Esophagus mucosa (tissue), 1 donor: ENCODE measurements at places on chromosomes 2 and 18.

DNA sequence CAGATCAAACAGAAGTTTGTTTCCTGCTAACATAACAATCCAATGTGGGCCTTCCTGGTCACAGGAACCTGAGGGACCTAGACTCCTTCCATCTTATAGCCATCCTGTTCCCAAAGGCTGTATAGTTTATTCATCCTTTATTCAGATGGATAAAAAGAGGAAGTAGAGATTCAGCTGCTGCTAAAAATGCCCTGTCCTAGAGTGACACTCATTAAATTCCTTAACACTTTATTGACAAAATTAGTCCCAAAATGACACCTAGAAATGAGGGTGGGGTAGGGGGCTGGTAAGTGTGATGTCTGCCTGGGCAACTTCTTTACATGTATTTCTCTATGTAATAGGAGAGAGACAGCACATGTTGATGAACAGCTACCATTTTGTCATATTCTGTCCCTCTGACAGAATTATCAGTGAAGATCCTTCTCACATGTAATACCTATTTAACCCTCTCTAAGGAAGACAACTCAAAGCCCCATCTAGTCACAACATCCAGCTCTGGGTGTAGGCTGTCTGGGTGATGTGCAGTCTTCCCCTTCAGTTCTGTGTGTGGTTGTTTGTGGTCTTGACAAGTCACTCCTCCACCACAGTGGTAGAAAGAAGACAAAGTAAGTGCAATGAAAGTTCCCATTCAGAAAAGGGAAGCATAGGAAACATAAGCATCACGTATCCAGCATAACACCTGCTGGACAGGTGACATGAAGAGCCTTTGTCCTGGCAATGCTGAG lies 253.9 kb upstream of the CNTNAP5 start:
- no peak for ATAC-seq

GRCh38 chr2:31002537-31003150 lies 135.6 kb downstream of the GALNT14 start:
- ATAC-seq = no peak

DNA sequence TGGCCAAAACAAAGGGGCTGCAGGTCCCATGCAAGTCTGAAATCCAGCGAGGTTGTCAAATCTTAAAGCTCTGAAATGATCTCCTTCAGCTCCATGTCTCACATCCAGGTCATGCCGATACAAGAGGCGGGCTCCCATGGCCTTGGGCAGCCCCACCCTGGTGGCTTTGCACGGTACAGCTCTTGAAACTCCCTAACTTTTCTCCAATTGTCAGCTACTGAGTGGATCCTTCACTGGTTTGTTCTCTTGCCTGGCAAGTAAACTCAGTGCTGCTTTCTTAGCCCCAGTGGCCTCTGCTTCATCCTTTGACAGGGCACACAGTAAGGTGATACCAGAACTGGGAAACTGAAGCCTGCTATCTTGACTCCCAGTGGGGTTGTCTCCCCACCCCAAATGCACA lies 26.3 kb downstream of the SERPINB13 start:
- peak; percentile 72 for ATAC-seq

DNA sequence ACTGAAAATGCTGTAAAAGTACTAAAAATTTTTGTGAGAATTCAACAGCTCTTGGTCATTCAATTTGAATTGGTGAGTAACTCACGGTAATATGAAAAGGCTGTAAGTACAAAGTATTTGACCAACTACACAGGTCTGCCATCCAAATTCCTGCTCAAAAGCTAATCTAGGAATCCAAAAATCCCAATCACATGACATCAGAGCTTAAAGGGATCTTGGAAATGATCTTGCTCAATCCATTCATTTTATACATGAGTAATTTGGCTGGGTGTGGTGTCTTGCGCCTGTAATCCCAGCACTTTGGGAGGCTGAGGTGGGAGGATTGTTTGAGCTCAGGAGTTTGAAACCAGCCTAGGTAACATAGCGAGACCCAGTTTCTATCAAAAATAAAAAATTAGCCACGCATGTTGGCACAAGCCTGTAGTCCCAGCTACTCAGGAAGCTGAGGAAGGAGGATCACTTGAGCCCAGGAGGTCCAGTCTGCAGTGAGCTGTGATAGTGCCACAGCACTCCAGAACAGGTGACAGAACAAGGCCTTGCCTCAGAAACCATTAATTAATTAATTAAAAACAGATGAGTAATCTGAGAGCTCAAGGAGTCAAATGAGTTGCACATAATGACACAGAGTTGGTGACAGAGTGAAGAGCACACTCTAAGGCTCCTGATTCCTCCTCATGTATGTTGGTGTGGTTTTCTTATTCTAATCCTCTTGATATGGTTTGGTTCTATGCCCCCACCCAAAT lies 19.8 kb downstream of the SPIRE1 start:
- ATAC-seq = peak; percentile 52

DNA sequence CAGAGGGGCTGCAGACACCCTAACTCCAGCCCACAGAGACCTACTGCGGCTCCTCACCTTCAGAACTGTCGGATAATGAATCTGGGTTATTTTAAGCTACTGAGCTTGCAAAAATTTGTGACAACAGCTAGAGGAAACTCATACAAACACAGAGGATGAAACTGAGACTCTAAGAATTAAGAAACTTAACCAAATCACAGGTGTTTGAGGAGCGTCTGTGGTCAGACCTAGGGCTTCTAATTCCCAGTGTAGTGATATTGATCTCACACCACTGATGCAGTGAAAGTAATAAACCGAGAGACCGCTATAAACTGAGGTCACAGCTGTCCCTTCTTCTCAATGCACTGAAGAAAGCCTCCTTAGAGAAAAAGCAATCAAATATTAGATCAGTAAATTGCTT lies 110.1 kb downstream of the RGPD3 start:
- no peak for ATAC-seq

DNA sequence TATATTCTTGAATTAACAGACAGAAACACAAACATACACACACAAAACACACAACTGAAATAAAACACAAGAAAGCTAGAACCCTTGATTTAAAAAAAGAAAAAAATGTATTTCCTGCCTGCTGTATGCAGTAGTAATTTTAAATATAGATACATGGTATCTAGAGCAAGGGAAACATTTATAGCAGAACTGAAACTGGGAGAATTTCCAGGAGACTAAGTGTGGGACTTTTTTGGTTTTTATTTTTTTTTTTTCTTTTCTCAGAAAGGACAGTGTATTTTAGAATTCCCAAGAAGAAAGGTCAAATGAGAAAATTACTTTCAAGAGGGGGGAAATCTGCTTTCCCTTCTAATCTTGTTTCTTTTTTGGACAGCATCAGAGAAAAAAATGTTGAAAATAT lies 558.9 kb upstream of the PKDCC start:
- no peak for ATAC-seq

GRCh38 chr2:5694306-5694705 lies 2.1 kb downstream of the SOX11 start:
- ATAC-seq = no peak

DNA sequence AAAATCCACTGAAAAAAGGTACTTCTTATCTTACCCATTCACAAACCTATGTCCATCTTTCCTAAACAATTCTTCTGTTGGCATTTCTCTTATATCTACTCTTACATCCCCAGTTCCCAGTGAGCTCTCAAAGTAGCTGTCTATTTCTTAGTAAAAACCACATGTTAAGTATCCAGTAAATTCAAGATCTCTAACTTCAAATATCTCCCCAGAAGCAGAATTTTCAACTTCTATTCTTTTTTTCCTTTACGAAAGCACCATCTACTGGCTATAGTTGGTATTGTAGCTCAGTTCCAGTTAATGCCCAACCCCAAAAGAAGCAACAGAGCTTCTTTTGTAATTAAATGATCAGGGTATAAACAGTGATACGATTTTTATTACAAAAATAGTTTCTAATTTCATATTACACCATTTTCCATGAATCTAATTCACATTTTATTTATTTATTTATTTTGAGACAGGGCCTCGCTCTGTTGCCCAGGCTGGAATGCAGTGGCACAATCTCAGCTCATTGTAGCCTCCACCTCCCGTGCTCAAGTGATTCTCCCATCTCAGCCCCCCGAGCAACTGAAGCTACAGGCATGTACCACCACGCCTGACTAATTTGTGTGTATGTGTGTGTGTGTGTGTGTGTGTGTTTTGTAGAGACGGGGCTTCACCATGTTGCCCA lies 28.5 kb downstream of the HRH4 start:
- ATAC-seq = peak; percentile 36

DNA sequence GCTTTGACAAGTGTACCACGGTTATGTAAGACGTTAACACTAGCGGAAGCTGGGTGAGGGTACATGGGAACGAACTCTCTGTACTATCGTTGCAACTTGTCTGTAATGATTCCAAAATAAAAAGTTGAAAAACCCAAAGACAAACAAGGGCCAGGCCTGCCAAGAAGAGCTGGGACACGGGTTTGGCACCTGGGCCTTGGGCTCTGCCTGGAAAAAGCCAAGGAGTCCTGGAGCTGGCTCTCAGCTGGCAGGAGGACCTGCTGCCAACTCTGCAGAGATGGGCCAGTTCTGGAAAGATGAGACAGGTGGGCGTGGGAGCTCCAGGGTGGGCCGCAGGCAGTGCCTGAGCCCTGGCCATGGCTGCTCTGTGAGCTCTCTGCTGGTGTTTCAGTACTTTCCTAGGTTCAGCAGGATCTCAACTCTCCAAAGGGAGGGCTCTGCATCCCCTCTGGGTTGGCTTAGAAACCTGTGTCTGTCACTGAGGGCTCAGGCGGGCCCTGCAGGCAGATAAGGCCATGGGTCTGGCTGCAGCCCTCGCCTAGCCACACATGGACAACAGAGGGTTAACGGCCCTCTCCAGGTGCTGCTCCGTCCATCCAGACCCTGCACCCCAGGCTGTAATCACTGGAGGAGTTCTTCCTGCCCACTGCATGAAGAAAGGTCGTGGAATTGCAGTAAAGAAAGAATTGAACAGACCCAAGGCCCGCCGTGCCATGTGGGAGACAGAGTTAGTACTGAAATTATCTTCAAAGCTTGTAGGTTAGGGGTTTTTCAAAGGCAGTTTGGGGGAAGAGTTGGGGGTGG lies 89.9 kb downstream of the RHOB start:
- no peak for ATAC-seq

DNA sequence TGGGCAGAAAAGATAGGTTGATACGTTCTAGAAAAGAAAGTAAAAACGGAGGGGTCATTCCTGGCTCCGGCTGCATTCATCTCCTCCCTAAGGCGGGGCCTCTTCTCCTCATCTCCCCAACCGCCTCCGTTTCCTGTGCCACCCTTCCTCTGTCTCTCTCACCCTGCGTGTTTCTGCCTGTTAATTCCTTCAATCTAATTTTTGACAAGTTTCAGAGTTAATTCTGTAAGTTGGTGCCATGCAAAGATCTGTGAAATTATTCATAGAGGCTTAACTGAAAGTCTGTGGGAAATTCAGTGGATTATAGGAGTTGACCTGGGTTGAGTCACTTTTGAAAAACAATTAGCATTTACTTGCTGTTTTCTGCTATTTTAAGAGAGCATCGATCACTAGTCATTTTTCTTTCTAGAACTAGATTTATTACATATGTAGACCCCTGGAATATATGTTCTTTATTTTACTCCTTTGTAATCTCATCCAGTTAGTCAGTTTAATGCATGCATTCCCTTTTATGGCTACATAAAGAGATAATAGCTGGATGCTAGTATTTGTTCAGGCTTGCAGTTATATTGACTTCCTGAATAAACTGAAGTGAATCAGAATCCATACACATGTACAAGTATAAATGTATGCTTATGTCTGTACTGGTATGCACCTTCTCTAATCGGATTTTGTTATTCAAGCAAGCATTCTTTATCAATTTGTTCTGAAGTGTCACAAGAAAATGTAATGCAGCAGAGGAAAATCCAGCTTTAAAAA lies 91.1 kb downstream of the EML6 start:
- ATAC-seq = peak; percentile 74

DNA sequence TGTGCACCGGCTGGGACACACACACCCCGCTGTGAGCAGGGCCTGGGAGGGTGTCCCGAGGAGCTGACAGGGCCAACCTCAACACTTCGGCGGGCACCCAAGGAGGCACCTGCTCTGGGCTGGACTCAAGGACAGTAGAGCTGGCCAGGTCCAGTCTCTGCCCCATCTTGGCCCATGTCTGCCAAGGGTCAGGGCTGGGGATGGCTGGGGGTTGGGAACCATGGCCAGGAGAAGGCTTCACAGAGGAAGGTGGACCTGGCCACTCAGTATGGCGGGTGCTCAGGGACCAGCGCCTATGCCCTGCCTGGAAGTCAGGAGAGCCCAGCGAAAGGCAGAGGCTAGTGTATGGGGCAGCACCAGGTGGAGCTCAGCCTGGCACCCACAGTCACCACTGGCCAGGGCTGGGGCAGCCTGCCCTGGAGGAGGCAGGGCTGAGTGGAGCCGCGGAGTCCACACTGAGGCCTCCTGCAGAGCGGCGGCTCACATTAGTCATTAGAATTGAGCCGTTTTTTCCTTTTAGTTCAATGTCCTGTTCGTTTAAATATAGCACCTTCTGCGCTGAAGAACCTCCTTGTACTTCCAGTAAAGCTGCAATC lies 4.2 kb downstream of the ERFE start:
- ATAC-seq = no peak

DNA sequence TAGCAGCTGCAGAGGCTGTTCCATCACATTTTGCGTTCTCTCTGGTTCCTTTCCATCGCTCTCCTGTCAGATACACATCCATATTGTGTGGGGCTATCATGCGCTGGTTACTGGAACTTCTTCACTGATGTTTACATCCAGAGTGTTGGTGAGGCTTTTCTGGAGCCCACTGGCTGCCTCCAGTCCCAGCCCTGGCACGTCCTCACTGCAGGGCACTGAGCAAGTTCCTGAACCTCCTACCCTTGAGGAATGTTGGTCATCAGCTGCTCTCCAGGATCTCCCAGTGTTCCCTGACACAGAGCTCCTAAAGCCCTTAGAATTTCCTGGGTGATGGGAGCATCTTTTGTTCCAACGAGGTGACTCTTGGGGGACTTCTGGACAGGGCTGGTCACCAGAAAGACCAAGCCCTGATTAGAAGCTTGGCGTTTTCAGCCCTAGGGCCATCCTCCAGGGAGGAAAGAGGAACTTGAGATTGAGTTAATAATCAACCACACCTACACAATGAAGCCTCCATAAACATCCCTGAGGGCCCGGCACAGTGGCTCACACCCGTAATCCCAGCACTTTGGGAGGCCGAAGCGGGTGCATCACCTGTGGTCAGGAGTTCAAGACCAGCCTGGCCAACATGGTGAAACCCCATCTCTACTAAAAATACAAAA lies 81.3 kb downstream of the TFCP2L1 start:
- ATAC-seq = no peak

GRCh38 chr2:30865243-30865642 lies 58.0 kb upstream of the CAPN13 start:
- ATAC-seq = no peak

DNA sequence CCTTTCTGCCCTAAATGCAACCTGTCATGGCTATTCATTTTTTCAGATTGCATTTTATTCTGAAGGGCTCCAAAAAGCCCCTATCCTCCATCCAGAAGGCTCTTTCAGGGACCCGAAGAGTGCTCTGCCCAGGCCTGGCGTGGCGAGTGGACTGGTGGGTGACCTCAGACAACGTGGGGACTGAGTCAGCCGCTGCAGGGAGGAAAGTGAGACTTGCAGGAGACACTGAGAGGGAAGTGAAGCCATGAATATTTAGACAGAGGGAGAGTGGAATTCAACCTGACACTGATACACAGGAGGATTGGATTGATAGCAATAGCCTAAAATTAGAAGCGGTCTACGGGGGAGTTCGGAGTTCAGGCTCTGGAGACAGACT lies 63.6 kb upstream of the SIX2 start:
- no peak for ATAC-seq

GRCh38 chr2:63903003-63903402 lies 61.3 kb downstream of the UGP2 start:
- no peak for ATAC-seq

GRCh38 chr18:60870261-60871153 lies 462.7 kb upstream of the CDH20 start:
- no peak for ATAC-seq
